ENCODE measurements at places on chromosomes 6 and 20. TPM values are rescaled to one million over a fixed set of nuclear protein-coding genes. Genes with fewer than 3 reads are reported as not detected.

Gene MUC22
- not detected for total RNA-seq

GRCh38 chr20:59333951-59334350 lies 33.5 kb downstream of the EDN3 start:
- no peak for DNase-seq
- H3K27ac ChIP-seq = no peak overlapping the region
- H3K27me3 ChIP-seq = peaks cover 4% of the 10 kb centered on the region
- H3K4me1 ChIP-seq = no peaks in the 10 kb centered on the region
- no peaks in the 10 kb centered on the region for H3K36me3 ChIP-seq

- peaks cover 22% of the 10 kb centered on the region for H3K36me3 ChIP-seq
- no peak overlapping the region for H3K27ac ChIP-seq
- no peaks in the 10 kb centered on the region for H3K27me3 ChIP-seq
- H3K4me1 ChIP-seq = no peaks in the 10 kb centered on the region
- no peak for DNase-seq
- no peak overlapping the region for H3K4me3 ChIP-seq
Measured at GRCh38 chr6:60991427-60992028, 1294.5 kb downstream of the KHDRBS2 start.

Gene OXT
- total RNA-seq = not detected

- H3K4me3 ChIP-seq = no peak overlapping the region
- H3K27me3 ChIP-seq = peaks cover 54% of the 10 kb centered on the region
- peaks cover 13% of the 10 kb centered on the region for H3K4me1 ChIP-seq
- H3K36me3 ChIP-seq = no peaks in the 10 kb centered on the region
- DNase-seq = no peak
- no peak overlapping the region for H3K27ac ChIP-seq
Measured at GRCh38 chr20:677957-678356, 2.4 kb upstream of the SCRT2 start.

DNA sequence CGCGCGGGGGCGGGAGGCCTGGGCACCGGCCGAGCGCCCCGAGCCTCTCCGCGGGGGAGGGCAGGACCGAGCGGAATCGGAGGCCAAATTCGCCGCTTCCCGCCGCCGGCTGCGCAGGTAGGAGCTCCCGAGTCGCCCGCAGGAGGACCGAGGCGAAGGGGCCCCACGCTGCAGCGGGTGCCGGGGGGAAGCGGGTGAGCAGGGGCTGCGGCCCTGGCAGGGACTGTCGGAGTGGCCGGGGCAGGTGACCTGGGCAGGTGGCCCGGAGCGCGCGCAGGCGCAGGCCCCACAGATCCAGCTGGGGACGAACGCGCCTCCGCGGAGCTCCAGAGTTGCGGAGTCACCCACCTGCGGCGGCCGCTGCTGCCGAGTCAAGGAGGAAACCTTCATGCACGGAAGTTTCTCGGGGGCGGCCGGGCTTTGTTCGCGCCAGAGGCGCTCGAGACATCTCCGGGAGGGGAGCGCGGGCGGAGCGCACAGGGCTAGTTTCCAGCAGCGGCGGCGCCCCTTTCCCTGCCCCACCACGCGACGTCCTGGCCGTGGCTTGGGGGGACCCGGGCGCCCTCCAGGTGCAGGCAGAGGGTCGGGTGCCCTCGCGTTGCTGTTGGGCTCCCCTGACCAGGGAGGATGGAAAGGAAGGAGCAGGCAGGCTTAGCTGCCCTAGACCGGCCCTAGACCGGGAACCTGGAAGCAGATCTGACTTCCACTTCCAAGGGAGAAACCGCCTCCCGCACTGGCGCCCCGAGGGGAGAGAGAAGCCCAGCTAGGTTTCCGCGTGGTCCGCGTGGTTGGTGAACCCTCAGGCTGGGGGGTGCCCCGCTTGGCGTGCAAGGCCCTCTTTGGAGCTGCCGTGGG lies 590 bp downstream of the SLCO4A1 start:
- H3K4me3 ChIP-seq = peak overlapping the region; percentile 53
- H3K4me1 ChIP-seq = peaks cover 13% of the 10 kb centered on the region
- H3K27ac ChIP-seq = no peak overlapping the region
- DNase-seq = peak; percentile 51
- no peaks in the 10 kb centered on the region for H3K36me3 ChIP-seq
- H3K27me3 ChIP-seq = peaks cover 41% of the 10 kb centered on the region

- DNase-seq = no peak
- no peak overlapping the region for H3K4me3 ChIP-seq
- H3K36me3 ChIP-seq = 0 out of 2 replicates have a peak, but pooled peaks cover 2% of the 10 kb centered on the region
- no peaks in the 10 kb centered on the region for H3K27me3 ChIP-seq
- H3K4me1 ChIP-seq = peaks cover 83% of the 10 kb centered on the region
Measured at GRCh38 chr20:49676581-49677291, 36.9 kb downstream of the B4GALT5 start.

Gene BPIFB1
- 0.09 TPM for total RNA-seq

GRCh38 chr6:90288404-90288803 lies 8.2 kb downstream of the BACH2 start:
- peaks cover 13% of the 10 kb centered on the region for H3K27me3 ChIP-seq
- no peak for DNase-seq
- H3K4me3 ChIP-seq = no peak overlapping the region
- no peaks in the 10 kb centered on the region for H3K36me3 ChIP-seq

- H3K4me1 ChIP-seq = no peaks in the 10 kb centered on the region
- H3K36me3 ChIP-seq = peaks cover 35% of the 10 kb centered on the region
- no peaks in the 10 kb centered on the region for H3K27me3 ChIP-seq
- H3K4me3 ChIP-seq = no peak overlapping the region
Measured at GRCh38 chr6:125111219-125111983, 42.2 kb upstream of the TPD52L1 start.

GRCh38 chr6:83462524-83462923 lies 31.7 kb upstream of the ME1 start:
- H3K4me1 ChIP-seq = peaks cover 12% of the 10 kb centered on the region
- no peak overlapping the region for H3K4me3 ChIP-seq
- no peak overlapping the region for H3K27ac ChIP-seq
- no peaks in the 10 kb centered on the region for H3K36me3 ChIP-seq

DNA sequence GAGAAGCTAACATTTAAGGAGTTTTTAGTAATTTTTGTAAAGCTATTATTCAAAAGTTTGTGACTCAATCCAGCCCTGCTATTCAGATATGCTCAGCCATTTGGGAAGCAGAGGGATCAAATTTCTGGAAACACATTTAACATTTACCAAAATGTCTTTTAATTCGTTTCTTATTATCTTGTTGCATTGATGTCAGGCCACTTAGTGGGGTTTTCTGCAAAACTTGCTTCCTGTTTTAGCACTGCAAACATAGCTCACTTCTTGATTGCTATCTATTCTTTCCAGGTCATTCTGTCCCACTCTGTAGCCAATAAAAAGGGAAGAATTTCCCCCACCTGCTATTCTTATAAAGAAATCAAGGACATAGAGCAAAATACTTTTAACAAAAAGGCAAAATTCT lies 176.9 kb upstream of the SUPT3H start:
- peaks cover 3% of the 10 kb centered on the region for H3K4me1 ChIP-seq
- DNase-seq = no peak
- no peak overlapping the region for H3K27ac ChIP-seq
- no peaks in the 10 kb centered on the region for H3K27me3 ChIP-seq
- no peaks in the 10 kb centered on the region for H3K36me3 ChIP-seq

- no peaks in the 10 kb centered on the region for H3K4me1 ChIP-seq
- DNase-seq = no peak
- no peak overlapping the region for H3K27ac ChIP-seq
Measured at GRCh38 chr6:119683031-119683430, 333.5 kb upstream of the MAN1A1 start.

- H3K36me3 ChIP-seq = no peaks in the 10 kb centered on the region
- no peak for DNase-seq
- no peaks in the 10 kb centered on the region for H3K4me1 ChIP-seq
- no peak overlapping the region for H3K4me3 ChIP-seq
- no peaks in the 10 kb centered on the region for H3K27me3 ChIP-seq
Measured at GRCh38 chr6:112485827-112486212, 138.7 kb downstream of the RFPL4B start.

Gene VGLL2
- not detected for total RNA-seq

Gene POU3F2
- 0.14 TPM for total RNA-seq

Data from WTC11 (cell line).